Activated T-helper 1 cell treated with anti-CD3 and anti-CD28 coated beads, Interleukin-12 subunit alpha, Interleukin-12 subunit beta, Interleukin-2, Interleukin-4 antibody, amounts not matched to agents 30 ng/mL and 10 ng/mL and 1 ng/mL, durations not matched to agents 14 hours and 24 hours and 36 hours (primary cell): ENCODE measurements at places on chromosomes 1 and 21. TPM values are rescaled to one million over a fixed set of nuclear protein-coding genes. Genes with fewer than 3 reads are reported as not detected.

Gene KRTAP21-2
- not detected in 2 replicates for total RNA-seq

DNA sequence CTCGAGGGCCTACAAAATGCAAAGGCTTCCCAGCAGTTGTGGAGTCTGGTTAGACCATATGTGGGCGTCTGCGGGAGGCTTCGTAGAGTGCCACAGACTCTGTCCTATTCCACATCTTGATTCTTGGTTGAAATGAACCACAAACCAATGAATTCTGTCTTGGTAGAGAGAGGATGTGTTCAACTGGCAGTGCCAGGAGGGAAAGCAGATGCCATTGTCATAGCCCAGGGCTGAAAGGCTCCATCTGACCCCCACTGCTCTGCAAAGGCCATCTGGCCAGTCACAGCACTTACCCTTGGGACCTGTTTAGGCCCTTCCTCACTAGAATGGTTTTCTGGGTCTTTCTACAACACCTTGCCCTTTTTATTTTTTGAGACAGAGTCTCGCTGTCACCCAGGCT lies 22.1 kb downstream of the ACOT11 start:
- DNase-seq = no peak

DNA sequence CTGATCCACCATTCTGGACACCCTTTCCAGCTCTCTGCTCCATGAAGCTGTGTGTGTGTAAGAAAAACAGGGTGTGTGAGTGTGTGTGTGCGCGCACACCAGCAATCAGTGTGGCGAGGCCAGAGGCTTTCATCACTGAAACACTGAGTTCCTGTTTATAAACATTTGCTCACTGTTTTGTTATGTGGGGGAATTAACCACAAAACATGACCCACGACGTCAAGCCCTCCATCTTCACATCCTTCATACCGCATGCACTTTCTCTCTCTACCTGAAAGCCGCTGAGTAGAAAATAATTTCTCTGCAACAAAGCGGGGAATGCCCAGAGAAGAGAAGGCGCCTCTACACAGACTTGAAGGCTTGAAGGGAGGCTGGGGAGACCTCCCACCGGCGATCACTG lies 148.9 kb upstream of the IRF2BP2 start:
- peak; percentile 49 for DNase-seq

GRCh38 chr21:46094401-46095082 lies 3.4 kb upstream of the COL6A2 start:
- no peak for DNase-seq

DNA sequence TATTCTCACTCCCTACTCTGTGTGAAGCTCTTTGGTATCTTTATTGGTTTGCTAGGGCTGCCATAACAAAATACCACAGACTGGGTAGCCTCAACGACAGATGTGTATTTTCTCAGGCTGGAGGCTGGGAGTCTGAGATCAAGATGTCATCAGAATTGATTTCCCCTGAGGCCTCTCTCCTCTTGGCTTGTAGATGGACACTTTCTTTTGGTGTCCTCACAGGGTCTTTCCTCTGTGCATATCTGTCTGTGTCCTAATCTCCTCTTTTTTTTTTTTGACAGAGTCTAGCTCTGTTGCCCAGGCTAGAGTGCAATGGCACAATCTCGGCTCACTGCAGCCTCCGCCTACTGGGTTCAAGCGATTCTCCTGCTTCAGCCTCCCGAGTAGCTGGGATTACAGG lies 71.4 kb upstream of the KCNJ6 start:
- DNase-seq = no peak

GRCh38 chr1:3433076-3433475 lies 21.4 kb upstream of the ARHGEF16 start:
- no peak for DNase-seq
